ENCODE measurements at places on chromosomes 7 and 10.

GRCh38 chr7:141288626-141289025 is 214.8 kb downstream of the TMEM178B start:
- DNase-seq = no peak

GRCh38 chr7:148931470-148931869 is 47.4 kb upstream of the EZH2 start:
- DNase-seq = no peak

DNA sequence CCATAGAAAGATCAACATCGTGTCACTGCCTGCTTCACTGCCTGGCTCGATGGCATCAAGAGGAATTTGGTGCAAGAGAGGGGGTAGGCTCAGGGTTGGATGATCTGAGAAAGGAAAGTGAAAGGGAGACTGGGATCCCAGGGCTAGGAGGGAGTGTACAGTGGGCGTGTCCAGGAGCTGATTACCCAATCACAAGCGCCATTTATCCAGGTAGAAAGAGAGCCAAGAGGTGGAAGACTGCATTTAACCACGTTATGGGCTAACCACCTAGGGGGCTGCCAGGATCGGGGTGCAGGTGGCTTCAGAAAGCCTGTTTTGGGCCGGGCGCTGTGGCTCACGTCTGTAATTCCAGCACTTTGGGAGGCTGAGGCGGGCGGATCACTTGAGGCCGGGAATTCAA is 10.3 kb downstream of the PODXL start:
- no peak for DNase-seq

- DNase-seq = no peak
These were observed 73.9 kb upstream of the ARMC3 start for GRCh38 chr10:22853906-22854447.

DNA sequence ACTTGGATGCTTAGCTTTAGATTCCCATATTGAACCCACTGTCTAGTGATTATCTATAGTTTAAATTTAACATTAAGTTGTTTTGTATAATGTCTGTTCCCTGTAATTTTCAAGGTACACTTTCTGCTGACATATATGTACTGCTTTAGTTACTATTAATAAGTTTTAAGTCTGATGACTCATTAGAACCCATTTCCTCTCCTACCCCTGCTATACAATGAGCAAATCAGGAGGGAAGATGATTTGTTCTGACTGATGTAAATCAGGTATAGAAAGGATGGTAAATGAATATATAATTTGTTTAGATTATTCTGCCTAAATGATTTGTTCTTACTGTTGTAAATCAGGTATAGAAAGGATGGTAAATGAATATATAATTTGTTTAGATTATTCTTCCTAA is 691.8 kb downstream of the NXPH1 start:
- no peak for DNase-seq

DNA sequence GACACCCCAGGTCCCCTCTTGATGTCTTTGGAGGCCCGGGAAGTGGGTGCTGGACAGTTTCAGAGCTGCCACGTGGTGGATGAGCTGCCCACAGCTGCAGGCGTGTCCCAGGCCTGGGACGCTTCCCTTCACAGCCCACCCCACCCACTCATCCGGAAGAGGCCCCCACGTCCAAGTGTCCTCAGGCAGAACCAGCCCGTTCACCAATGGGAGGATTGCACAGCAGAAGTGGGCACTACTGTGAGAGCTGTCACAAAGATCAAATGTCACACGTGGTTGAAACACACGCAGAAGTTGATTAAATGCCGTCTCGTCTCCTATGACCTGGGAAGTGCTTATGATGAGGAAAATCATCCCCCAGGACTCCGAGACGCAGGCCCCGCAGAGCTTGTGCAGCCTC is 52.9 kb downstream of the STK32C start:
- no peak for DNase-seq

DNA sequence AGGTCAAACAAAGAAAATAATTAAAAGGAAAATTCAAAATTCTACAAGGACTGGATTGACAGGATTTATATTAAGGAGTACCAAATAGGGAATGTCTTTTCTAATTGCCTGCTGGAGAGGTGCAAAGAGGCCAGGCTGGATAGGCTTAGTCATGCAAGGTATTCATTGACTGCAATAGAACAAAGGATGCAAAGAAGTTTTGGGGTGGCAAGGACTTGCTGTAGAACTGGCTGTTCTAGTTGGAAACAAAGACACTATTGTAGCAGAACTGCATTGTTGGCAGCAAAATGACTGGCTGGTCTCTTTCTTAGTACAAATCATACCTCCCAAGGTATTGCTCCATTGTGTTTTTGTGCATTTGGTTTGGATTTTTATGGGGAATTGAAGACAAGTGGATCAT is 10.1 kb downstream of the ITGB8 start:
- DNase-seq = no peak

DNA sequence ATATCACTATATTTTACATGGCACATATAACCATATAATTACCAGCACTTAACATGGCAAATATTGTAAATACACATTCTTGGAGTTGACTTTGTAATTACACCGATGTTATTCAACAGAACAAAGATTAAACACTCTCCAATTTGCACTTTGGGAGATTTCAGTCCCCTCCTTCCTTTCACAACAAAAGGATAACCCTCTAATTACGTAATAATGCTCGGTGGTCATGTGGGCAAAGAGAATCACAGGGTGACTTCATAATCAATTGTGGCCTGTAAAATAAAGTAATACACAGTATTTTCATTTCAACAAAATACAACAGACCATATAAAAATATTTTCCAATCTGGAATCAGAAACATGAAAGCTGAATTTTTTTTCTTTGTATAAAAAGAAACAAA is 73.2 kb downstream of the RHOBTB1 start:
- no peak for DNase-seq

GRCh38 chr7:46179061-46179610 is 258.1 kb upstream of the IGFBP3 start:
- no peak for DNase-seq

DNA sequence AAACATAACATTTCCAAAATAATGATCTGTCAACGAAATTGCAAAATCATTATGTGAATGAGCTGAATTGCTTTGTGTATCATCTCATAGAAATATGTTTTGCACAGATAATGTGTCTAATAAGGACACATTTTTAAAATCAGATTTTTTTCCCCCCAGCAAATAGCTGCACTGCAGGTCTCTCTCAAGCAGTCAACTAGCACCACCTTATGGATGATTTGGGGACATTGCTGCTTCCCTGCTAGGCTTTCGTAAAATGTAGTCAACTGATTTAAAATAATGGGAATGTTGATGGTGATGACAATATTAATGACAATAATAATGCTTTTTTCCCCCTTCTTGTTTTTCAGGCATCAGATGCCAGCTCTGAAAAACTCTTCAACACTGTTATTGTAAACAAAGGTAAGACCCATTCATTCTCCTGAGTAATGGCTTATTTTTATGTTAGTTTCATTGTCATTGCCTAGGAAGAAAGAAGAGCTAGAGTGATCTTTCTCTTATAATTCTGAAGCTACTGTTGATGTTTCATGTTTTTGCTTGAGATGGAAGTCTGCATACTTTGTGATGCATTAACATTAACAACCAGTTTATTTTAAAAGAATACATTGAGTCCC is 433.6 kb upstream of the GALNT17 start:
- peak; percentile 24 for DNase-seq

GRCh38 chr10:13637303-13637856 is 50.6 kb downstream of the PRPF18 start:
- DNase-seq = no peak

GRCh38 chr7:99422186-99422585 is 13.4 kb downstream of the BUD31 start:
- DNase-seq = no peak

DNA sequence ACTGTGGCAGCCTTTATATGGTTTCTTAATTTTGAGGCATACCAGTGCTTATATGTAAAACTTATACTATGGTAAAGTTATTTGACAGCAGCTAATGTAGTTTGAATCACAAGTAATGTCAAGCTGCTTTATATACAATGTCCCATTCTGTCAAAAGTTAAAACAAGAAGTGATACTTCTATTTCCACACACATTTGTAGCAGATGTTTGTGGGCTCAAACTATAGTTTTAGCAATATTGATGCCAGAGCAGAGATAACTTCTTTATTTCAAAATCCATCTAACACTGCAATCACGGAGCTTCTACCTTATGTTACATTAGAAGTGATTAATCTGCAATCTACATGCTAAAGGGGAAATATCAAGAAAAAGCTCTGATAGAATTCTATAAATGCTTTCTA is 149.6 kb downstream of the ADK start:
- DNase-seq = no peak

DNA sequence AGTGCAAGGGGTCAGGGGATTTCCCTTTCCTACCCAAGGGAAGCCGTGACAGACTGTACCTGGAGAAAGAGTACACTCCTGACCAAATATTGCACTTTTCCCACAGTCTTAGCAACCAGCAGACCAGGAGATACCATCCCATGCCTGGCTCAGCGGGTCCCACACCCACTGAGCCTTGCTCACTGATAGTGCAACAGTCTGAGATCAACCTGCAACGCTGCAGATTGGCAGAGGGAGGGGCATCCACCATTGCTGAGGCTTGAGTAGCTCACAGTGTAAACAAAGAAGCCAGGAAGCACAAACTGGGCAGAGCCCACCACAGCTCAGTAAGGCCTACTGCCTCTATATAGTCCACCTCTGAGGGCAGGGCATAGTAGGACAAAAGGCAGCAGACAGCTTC is 53.9 kb downstream of the PIK3CG start:
- DNase-seq = no peak

DNA sequence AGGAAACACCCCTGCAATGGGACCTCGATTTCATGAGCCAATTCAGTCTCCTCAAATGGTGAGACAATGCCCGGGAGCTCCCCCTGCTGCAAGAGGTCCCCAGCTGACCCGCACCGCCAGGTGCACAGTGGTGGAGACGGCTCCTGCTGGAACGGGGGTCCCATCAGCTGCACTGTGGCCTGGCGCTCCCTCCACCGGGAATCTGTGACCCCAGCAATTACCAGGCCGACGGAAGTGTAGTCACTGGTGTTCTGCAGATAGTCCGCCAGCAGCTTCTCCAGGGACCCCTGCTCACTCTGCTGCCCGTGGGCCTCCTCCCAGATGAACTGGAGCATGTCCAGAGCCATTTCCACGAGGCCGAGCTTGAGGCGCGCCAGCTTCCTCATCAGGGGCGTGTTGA is 64.9 kb upstream of the NKX6-2 start:
- no peak for DNase-seq

- DNase-seq = no peak
These were observed 169.3 kb upstream of the MALRD1 start for GRCh38 chr10:18879284-18879683.

DNA sequence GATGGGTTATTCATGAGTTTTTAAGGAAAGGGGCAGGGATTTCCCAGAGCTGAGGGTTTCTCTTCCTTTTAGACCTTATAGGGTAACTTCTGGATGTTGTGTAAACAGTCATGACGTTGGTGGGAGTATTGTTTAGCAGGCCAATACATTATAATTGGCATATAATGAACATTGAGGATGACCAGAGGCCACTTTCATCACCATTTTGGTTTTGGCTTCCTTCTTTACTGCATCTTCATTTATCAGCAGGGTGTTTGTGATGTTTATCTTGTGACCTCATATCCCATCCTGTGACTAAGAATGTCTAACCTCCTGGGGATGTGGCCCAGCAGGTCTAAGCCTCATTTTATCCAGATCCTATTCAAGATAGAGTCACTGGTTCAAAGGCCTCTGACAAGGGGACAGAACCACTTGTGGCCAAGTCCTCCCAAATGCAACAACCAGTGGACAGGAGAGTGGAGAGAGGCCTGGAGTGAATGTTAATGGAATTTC is 77.3 kb upstream of the RPA3 start:
- DNase-seq = no peak

GRCh38 chr10:36390221-36390620 is 735.2 kb upstream of the ANKRD30A start:
- no peak for DNase-seq
